SIG-M5 (cell line): ENCODE measurements at places on chromosomes 1 and 21.

- DNase-seq = no peak
These were observed 12.5 kb upstream of the SPOCD1 start for GRCh38 chr1:31828341-31828740.

DNA sequence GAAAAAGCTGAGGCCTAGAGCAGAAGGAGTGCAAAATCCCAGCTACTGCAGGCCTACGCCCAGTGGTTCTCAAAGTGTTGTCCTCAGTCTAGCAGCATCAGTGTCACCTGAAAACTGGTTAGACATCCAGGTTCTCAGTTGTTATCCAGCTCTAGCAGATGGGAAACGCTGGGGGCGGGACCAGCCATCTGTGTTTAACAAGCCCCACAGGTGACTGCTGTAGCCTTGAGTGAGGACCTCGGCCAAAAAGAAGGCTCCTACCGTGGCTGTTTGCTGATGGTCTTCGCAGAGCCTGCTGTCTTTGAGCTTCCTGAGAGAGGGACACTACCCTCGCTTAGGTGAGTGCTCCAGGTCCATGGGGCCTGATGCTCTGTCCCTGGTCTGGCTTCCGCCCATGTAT, 69.7 kb downstream of the LRRN2 start:
- no peak for DNase-seq

DNA sequence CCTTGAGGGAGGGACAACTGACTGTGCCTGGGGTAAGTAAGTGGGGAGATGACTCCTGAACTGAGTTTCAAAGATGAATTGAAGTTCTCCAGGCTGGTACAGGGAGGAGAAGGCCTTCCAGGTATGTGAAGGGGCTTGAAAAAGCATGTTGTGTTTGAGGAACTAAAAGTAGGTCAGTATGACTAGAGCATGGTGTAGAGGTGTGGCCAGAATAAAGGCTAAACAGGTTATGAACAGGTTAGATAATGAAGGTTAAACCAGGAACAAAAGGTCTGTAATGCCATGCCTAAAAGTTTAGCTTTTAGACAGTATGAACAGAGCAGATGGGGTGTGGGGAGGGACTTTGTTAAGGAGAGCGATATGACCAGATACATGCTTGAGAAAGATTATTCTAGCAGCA, 7.3 kb upstream of the CLSPN start:
- DNase-seq = no peak

GRCh38 chr1:109478806-109479205, 4.9 kb upstream of the ATXN7L2 start:
- no peak for DNase-seq

- DNase-seq = no peak
These were observed 49.6 kb downstream of the SLC37A1 start for GRCh38 chr21:42563261-42563660.

DNA sequence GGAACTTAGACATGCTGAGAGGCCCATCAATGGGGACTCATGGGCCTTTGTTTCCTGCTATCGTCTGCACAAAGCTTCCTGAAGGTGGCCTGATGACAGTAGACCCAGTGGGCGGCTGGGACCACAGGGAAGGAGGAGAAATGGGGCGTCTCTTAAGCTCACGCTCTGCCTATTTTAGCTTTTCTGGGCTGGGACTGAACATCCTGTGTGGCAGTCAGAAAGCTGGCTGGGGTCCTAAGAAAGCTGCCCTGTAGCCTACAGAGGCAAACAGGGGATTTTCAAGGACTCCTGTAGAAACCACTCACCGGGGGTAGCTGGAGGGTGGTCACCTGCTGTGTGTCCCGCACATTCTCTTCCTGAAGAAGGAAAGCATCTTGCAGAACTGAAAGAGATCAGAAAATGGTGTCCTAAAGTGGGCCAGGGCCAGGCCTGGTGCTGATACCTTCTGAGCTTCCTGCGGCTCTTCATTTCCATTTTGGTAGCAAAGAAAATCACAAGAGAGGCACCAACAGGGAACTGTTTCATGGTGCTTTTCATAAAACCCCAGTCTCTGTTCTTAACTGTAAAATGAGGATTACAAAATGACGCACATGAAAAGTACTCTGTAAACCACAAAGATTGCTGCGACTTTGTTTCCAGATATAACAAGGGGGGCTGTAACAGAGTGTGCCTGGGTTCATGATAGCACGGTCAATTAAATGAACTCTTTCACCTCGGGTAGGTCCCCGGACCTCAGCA, 8.6 kb downstream of the ZNF496 start:
- no peak for DNase-seq

- no peak for DNase-seq
These were observed 137.6 kb downstream of the PTGER3 start for GRCh38 chr1:70910013-70910412.

GRCh38 chr1:26848941-26849774, 13.8 kb upstream of the SFN start:
- DNase-seq = no peak

GRCh38 chr1:41848216-41848952, 70.3 kb downstream of the HIVEP3 start:
- DNase-seq = no peak

DNA sequence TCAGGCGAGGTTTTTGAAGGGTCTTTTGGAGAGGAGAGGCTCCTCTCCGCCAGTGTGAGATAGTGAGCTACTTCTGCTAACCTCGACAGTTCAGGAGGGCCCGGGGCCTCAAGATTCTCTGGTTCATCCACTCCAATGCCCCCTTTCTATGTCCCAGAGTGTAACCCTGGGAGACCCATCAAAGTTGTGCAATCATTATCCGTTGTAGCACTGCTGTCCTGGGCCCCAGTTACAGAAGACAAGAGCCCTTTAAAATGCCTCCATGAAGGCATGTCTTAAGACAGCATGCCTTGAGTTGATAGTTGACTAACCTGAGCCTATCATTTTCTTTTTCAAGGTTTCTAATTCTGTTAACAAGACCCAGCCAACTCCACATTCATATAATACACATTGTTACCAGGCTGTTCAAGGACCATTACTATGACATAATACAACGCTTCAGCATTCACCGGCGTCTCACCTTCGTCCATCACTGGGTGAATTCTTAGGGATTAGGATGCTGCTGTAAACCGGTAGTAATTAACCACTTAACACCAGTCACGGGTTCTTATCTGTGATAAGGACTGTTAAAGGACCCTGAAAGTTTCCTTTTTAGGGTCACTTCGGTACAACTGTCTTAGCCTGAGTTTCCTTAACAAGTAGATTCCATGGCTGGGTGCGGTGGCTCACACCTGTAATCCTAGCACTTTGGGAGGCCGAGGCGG, 37.4 kb upstream of the CDC42BPA start:
- DNase-seq = no peak

DNA sequence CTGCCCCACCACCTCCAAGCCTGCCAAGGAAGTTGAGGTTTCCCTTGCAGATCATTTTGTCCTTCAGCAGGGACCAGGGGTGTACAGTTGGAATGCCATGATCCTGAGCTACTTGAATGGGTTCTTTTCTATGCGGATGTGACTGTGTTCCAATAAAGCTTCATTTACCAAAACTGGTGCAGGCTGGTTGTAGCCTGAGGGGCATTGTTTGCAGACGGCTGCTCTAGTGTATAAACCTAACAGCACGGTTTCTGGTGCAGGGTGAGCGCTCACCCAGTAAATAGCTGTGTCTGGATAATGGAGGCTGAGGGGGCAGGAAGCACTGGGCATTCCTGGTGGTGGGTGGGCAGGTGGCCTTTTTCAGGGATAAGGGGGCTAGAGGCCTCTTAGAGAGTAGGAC, 72.7 kb upstream of the ACTL8 start:
- DNase-seq = no peak

GRCh38 chr1:95122151-95122697, 5.1 kb downstream of the TLCD4 start:
- DNase-seq = no peak

DNA sequence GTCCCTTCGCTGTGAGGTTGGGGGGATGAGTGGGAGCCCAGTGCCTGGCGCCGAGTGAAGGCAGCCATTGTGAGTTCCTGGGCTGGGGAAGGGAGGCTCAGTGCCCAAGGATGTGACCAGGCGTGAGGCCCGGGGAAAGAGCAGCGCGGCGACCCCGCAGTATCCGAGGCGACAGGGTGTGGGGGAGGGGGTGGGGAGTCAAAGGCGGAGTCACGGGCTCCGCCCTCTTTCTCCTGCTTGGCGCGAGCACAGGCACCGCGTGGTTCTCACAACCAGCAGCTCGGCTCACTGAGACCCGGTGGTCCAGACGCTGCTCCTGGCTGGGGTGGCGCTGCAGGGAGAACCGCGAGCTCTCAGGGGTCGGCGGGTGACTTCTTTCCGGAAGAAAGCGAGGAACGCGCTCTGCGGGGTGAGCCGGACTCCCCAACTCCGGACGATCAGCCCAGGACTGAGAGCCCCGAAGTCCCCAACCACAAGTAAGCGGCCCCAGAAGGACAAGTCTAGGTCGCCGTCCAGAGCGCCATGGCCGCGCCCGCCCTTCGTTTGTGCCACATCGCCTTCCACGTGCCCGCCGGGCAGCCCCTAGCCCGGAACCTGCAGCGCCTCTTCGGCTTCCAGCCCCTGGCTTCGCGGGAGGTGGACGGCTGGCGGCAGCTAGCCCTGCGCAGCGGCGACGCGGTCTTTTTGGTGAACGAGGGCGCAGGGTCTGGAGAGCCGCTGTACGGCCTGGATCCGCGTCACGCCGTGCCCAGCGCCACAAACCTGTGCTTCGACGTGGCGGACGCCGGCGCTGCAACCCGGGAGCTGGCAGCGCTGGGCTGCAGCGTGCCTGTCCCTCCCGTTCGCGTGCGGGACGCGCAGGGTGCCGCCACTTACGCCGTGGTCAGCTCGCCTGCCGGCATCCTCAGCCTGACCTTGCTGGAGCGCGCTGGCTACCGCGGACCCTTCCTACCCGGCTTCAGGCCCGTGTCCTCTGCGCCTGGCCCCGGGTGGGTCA, at the start of gene HPDL:
TSS of gene HPDL (plus strand) at position 269 of the 997 bp plus-strand sequence. CDS start at position 523, 254 bp downstream.
- DNase-seq = no peak

DNA sequence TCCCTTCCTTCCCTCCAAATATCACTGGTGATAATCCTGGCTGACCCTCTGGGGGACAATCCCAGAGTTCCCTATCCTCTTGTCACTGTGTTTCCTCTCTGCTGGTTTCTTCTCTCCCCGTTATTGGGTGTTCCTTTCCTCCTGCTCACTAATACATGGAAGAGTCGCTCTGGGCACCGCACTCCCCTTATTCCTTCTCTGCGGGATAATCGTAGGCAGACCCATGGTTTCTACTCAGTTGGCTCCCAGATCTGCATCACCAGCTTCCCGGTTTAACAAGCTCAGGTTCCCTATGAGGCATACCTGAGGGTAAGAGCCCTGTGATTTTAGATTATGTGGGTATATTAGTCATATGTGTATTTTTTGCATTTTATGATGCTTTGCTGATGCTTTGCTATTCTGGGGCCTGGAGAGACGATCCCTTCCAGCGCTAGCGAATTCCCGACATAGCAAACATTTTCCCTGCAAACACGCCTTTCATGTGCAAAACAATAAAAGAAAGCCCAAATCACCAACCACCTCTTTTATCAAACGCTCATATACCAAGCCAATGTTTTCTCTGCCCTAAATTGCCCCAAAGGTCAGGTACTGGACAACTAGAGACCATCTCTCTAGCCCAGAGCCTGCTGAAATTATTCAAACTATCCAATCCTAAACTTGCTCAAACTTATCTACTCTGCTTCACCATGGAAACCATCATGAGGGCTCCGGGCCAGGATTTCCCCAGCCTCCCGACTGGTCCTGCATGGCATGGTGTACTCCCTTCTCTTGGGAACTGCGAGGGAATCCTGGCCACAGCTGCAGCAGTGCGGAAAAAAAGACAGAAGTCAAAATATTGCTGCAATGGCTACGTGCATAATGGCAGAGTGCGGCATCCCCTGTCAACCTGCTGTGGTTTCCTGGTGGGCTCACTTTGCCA, 84.2 kb downstream of the PCP4 start:
- no peak for DNase-seq

- no peak for DNase-seq
These were observed 7.5 kb downstream of the HPCAL4 start for GRCh38 chr1:39683591-39684312.

- no peak for DNase-seq
These were observed 278.8 kb downstream of the AMY1C start for GRCh38 chr1:104028416-104029035.
